ENCODE measurements at places on chromosomes 11 and 22. TPM values are rescaled to one million over a fixed set of nuclear protein-coding genes. Genes with fewer than 3 reads are reported as not detected.

DNA sequence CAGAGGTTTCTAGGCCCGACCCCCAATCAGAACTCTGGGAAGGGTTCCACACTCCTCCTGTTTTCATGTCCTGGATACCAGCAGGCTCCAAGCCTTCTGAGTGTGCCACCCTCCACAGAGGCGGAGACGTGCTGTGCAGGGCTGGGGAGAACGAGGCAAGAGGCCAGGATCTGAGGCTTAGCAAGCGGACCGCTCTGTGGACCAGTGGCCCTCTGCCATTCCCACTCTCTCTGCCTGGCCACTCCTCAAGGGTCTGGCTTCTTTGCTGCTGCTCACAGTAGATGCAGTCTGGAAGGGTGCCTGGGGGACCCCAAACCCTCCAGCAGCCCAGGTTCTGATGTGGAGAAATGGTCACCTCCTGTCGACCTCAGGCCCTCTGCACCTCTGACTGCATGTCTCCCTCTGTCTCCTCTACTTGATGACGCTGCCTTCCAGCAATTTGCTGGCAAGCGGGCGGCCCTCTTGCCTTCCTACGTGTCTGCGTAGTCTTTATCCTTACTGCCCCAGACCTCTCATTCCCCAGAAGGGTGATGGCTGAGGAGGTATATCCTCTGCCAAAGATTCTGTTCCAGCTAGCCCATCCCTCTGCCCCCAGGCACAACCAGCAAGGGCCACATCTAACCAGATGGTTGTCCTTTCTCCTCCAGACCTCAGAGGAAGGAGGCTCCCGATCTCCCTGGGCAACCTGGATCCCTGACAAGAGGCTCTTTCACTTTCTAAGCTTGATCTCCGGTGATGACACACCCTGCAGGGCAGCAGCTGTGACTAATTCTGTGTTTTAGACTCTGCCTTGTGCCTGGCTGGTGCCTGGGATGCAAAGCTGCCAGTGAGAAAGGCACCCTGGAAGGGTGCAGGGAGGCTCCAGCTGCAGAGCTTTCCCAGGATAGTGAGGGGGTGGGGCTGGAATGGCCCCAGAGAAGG is 87.3 kb downstream of the NAT10 start:
- no peak overlapping the region for H3K4me3 ChIP-seq
- no peak for DNase-seq
- H3K36me3 ChIP-seq, result no peaks in the 10 kb centered on the region
- H3K27ac ChIP-seq, result no peak overlapping the region
- no peaks in the 10 kb centered on the region for H3K4me1 ChIP-seq

- H3K27ac ChIP-seq, result no peak overlapping the region
- no peaks in the 10 kb centered on the region for H3K4me1 ChIP-seq
- H3K27me3 ChIP-seq, result no peaks in the 10 kb centered on the region
- no peak overlapping the region for H3K4me3 ChIP-seq
- DNase-seq, result no peak
Observed at GRCh38 chr11:35313760-35314153, 105.6 kb downstream of the SLC1A2 start.

DNA sequence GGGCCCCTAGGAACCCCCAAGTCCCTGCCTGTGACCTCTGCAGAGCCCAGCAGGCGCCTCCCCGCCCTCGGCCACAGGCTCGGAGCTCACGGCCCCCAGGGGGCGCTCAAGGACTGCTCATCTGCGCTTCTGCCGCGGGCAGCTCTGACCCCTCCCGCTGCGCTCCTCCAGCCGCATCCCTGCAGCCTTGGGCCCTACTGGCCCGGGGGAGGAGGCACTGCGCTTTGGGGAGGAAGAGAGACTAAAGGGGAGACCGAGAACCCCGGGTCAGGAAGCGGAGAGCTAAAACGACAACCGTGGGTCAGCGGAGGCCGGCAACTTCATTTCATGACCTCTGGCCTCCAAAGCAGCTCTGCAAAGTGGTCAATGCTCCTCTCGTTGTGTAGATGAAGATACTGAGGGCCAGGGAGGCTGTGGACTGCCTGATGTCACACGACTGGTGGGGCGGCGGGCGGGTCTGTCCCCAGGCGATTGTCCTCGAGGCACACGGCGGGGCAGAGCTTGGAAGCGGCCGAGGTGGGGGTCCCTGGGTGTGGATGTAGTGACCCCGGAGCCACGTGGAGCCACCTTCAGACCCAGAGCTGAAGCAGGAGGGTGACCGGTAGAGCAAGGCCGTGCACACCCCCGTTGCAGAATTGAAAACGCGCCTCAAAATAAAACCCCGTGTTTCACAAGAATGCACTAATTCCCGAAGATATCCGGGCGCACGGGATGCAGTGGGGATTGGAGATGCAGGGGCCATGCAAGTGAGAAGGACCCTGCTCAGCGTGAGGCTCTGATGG is 2.7 kb upstream of the KRTAP5-6 start:
- H3K4me3 ChIP-seq, result no peak overlapping the region
- peaks cover 4% of the 10 kb centered on the region for H3K4me1 ChIP-seq
- H3K36me3 ChIP-seq, result no peaks in the 10 kb centered on the region
- DNase-seq, result peak; percentile 95
- H3K27me3 ChIP-seq, result no peaks in the 10 kb centered on the region

The H19 gene
- 140 TPM for polyA plus RNA-seq

DNA sequence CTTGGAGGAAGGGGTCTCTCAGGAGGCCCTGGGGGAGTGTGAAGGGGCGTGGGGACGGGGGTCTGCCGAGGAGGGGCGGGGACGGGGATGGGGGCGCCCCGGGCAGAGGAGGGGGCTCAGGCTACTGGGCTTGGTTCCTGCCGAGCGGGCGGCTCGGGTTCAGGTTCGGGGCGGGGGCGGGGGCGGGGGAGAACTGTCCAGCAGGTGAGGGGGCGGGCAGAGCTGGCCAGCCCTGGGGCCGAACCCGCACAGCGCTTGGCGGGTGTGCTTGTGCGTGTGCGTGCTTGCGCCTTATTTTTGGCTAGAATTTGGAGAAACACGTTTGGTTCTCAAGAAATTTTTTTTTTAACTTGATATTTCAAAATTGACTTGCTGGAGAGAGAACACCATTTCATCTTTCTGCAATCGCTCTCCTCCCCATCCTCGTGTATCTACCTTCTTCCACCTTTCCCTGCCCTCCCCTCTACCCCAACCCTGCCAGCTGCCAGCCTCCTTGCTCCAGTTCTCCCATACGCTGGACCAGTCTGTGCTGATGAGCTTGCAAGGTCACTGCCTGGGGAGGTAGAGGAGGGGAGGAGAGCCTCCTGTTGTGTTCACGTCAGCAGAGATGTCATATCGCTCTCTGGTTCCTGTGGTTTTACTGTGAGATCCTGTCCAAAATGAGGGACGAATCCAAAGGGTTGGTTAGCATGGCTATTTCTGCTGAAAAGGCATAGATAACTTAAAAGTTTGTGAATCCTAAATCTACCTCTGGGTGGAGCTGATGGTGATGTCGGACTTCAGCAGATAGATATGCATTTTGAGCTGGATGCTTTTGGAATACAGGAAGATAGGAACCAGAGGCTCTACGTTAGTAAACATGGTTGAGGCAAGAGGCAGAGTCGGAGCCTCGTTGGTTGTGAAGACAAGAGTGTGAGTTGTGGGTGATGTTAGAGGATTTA is 668 bp downstream of the MADD start:
- peaks cover 8% of the 10 kb centered on the region for H3K4me1 ChIP-seq
- no peaks in the 10 kb centered on the region for H3K27me3 ChIP-seq
- peak overlapping the region; percentile 93 for H3K27ac ChIP-seq
- no peak for DNase-seq
- no peaks in the 10 kb centered on the region for H3K36me3 ChIP-seq

- H3K4me3 ChIP-seq, result no peak overlapping the region
- H3K36me3 ChIP-seq, result no peaks in the 10 kb centered on the region
- no peaks in the 10 kb centered on the region for H3K27me3 ChIP-seq
- DNase-seq, result no peak
Observed at GRCh38 chr11:44833877-44834452, 107.2 kb downstream of the TSPAN18 start.

The P2RY2 gene
- polyA plus RNA-seq, result 1.3 TPM

The PIM3 gene
- 96.5 TPM for polyA plus RNA-seq

- H3K27ac ChIP-seq, result no peak overlapping the region
- no peak for DNase-seq
- no peaks in the 10 kb centered on the region for H3K36me3 ChIP-seq
- no peaks in the 10 kb centered on the region for H3K27me3 ChIP-seq
- no peaks in the 10 kb centered on the region for H3K4me1 ChIP-seq
Observed at GRCh38 chr11:108975026-108975425, 310.2 kb downstream of the DDX10 start.

The MS4A12 gene
- polyA plus RNA-seq, result not detected

GRCh38 chr22:28268171-28268570 is 349.1 kb upstream of the PITPNB start:
- no peak for DNase-seq
- no peaks in the 10 kb centered on the region for H3K4me1 ChIP-seq
- no peaks in the 10 kb centered on the region for H3K27me3 ChIP-seq
- H3K4me3 ChIP-seq, result no peak overlapping the region
- no peaks in the 10 kb centered on the region for H3K36me3 ChIP-seq

DNA sequence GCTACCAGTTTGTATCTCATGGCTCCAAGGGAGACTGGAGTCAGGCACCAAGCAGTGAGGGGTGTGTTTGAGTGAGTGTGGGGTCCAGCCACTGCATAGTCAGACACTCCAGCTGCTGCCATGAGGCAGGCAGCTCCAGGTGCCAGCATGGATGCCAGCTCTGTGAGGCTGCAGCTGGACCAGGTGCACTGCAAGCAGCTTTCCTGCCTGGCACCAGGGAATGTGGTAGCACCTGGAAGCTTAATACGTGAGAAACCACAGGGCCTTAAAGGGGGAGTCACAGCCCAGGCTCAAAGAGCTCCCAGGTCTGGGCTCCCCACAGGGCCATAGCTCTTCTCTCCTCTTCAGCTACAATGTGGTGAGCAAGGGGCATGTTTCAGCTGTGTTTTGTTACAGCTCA is 817.8 kb upstream of the LUZP2 start:
- H3K27me3 ChIP-seq, result no peaks in the 10 kb centered on the region
- no peaks in the 10 kb centered on the region for H3K36me3 ChIP-seq
- H3K4me1 ChIP-seq, result no peaks in the 10 kb centered on the region
- no peak for DNase-seq

DNA sequence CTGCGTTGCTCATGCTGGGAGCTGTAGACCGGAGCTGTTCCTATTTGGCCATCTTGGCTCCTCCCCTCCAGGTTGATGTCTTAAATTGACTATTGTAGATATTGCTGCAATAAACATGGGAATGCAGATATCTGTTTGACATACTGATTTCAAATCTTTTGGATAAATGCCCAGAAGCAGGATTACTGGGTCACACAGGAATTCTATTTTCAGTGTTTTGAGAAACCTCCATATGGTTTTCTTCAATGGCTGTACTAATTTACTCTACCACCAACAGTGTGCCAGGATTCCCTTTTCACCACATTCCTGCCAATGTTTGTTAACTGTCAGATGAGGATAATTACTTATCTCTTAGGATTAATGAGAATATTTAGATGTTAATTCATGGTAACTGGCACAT is 467.0 kb downstream of the LUZP2 start:
- H3K36me3 ChIP-seq, result no peaks in the 10 kb centered on the region
- H3K4me1 ChIP-seq, result no peaks in the 10 kb centered on the region
- no peaks in the 10 kb centered on the region for H3K27me3 ChIP-seq
- DNase-seq, result no peak

DNA sequence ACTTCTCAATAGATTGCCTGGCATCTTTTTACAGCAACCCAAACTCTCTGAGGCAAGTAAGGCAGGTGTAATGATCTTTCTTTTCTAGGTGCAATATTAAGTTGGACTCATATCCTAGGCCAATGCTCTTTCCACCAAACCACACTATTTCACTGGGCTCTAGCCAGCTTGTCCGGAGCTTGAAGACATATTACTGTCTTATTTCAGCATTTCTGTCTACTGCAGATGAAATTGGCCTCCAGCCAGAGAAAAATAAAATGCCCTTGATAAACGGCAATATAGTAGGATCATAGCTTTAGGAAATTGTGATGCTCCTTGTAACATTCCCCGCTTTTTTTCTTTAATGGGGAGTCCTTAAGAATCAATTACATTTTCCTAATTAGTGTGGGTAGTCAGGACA is 48.1 kb downstream of the SPON1 start:
- H3K27ac ChIP-seq, result no peak overlapping the region
- no peak overlapping the region for H3K4me3 ChIP-seq
- no peaks in the 10 kb centered on the region for H3K4me1 ChIP-seq
- H3K27me3 ChIP-seq, result no peaks in the 10 kb centered on the region

DNA sequence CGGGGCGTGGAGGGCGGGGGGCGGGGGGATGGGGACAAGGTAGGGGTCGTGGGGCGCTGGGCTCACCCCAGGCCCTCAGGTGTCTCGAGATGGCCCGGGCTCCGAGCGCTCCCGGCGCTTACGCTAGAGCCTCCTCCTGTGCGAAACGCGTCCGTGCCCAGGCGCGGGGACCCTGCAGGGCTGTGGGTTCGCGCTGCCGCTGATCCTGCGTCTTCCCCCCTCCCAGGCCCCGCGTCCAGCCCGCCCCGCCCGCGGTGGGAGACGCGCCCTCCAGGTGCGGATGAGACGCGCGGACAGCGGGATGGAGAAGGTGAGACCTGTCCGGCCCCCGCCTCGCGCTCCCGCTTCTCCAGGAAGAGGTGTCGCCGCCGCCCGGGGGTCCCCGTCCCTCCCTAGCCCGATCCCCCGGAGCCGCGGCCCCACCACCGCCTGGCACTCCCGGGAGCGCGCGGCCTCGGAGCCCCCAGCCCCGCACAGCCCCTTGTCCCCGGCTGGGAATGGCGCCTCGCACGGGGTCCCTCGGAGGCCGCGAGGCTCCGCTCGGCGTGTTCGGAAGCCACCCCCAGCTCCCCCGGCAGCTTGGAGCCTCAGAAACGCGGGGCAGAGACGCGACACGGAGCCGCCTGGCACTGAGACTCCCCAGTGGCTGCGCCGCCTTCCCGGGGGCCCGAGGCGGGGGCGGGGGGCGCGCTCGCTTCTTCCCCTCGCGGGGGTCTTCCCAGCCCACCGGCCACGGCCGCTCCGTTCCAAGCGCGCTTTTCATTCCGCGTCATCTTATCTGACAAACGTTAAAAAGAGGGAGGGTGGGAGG is 27.6 kb upstream of the TOLLIP start:
- H3K27me3 ChIP-seq, result no peaks in the 10 kb centered on the region
- H3K4me1 ChIP-seq, result no peaks in the 10 kb centered on the region
- no peak overlapping the region for H3K27ac ChIP-seq
- no peak overlapping the region for H3K4me3 ChIP-seq
- peak; percentile 48 for DNase-seq
- no peaks in the 10 kb centered on the region for H3K36me3 ChIP-seq

DNA sequence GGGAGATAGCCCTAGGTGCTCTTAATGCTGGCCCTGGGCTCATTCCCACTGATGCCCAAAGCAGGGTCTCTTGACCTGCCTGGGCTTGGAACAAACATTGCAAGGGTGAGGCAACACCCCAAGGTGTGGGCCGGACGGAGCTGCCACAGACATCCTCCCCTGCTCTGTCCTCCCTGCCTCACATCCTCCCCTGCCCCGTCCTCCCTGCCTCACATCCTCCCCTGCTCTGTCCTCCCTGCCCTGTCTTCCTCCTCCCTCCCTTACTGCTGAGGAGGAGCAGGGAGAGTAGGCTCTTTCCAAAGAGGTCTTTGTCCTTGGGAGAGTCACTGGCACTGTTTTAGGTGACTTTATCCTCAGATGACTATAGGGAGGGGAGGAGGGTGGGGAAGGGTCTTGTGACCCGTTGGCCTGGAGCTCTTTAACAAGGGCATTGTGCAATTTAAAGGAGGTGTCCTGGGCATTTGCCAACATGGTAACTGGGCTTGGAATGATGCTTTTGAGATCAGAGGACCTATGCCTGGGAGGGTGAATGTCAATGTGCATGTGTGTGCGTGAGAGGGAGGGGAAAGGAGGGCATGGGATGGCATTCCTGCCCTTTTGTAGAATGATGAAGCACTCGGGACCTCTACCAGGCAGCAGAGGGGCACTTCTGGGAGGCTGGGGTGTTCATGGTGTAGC is 700 bp downstream of the FAM180B start:
- H3K36me3 ChIP-seq, result peaks cover 20% of the 10 kb centered on the region
- no peak overlapping the region for H3K4me3 ChIP-seq
- no peak for DNase-seq

All from kidney (tissue), 22 donors.